ENCODE measurements at places on chromosomes 2 and 18.

- no peak for DNase-seq
Measured at GRCh38 chr2:240530181-240530580, 27.6 kb downstream of the ANKMY1 start.

- no peak for DNase-seq
Measured at GRCh38 chr2:6337472-6337820, 528.3 kb downstream of the CMPK2 start.

DNA sequence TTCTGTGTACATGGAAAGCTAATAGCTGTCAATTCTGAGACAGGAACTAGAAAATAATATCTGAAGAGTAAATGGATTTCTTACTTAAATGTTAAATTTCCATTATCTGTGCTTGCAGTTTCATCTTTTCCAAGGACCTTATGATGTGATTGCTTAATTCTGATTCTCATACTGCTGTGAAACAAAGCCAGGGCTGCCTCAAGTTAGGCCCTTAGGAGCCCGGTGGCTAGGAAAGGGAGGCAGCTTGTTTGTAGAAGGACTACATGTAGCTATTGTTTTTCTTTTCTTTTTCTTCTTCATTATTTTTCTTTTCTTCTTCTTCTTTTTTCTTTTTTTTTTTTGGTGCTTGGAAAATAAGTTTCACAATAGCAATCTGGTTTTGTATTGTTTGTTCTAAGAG is 50.5 kb downstream of the XRCC5 start:
- DNase-seq, result no peak

- no peak for DNase-seq
Measured at GRCh38 chr2:199977984-199978415, 22.6 kb downstream of the MAIP1 start.

DNA sequence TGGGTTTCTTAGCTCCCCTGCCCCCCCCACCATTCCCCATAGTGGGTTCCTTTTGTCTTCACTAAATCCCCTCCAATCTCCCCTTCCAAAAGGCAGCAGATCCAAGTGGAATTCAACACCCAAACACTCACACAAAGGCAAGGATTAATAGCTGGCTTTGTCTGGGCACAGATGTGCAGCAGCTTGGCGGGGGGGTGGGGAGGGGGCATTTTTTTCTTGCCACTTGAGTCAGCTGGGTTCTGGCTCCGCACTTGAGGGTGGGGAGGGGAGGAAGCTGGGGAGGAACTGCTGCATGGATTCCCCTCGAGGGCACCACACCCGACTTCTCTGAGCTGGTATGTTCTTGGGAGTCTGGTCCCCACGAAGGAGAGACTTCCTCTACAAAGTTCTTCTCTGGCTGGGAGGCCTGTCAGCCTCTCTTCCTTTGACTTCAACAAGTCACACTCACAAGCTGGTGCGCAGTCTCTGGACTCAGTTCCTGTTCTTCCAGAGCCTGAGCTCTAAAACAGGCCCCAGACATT is 36.0 kb downstream of the SERTAD2 start:
- no peak for DNase-seq

- no peak for DNase-seq
Measured at GRCh38 chr2:44102790-44103562, 65.7 kb upstream of the PPM1B start.

GRCh38 chr2:182207049-182207746 is 219.6 kb downstream of the PDE1A start:
- DNase-seq, result no peak

DNA sequence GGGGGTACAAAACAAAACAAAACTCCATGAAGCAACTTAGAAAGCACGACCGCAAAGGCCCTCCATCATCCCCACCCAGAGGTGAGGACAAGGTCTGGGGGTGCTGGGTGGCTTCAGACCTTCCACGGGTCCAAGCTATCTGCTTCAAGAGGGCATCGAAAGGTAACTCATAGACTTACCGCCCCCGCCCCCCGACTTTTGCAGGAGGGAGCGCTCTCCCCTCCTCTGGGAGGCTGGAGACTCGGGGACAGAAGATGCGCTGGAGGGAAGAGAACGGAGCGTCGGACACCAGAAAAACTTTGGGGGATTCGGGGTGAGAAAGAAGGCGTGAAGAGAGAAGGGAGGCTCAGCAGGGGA is 300 bp upstream of the STON1 start:
- no peak for DNase-seq

GRCh38 chr2:70133491-70134322 is 46.4 kb downstream of the PCBP1 start:
- DNase-seq, result no peak

- DNase-seq, result no peak
Measured at GRCh38 chr2:147829106-147829505, 15.7 kb upstream of the ACVR2A start.

Data from frontal cortex (tissue), 4 donors.